ENCODE measurements at places on chromosomes 2 and 18. TPM values are rescaled to one million over a fixed set of nuclear protein-coding genes. Genes with fewer than 3 reads are reported as not detected.

- H3K36me3 ChIP-seq = no peaks in the 10 kb centered on the region
- no peak for DNase-seq
Observed at GRCh38 chr2:145110668-145111356, 590.9 kb upstream of the ZEB2 start.

DNA sequence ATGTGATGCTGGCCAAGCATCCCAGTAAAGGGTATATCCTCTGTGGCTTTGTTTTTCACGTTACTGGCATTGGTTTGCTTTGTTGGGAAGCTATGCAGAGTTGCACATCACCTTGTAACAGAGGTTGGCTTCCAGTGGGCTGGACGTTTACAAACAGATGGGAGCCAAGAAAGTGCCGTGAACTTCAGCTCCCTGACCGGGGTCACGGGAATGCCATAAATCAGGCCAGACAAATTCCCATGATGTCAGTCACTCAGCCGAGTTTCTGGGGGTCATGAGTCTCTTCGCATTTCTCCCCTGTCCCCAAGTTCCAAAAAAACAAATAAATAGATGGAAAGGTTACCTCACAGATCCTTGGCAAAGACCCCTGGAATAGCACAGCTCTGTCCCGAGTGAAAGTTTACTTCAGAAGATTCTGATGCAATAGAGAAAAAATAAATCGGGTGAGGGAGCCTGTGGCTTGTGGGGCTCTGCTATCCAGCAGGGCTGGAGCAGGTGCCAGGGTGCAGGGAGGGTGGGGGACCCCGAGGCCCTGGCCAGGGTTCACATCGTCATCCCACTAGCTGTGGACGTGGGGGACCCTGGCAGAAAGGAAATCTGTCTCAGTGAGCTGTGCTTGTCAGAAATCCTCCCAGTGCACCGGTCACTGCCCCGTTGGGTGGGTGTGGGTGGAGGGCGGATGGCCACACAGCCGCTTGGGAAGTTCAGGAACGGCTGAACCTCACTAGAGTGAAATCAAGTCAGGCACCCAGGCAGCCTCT is 27.8 kb downstream of the TWIST2 start:
- peaks cover 13% of the 10 kb centered on the region for H3K27me3 ChIP-seq
- H3K36me3 ChIP-seq = no peaks in the 10 kb centered on the region
- H3K4me3 ChIP-seq = no peak overlapping the region
- H3K4me1 ChIP-seq = no peaks in the 10 kb centered on the region
- DNase-seq = no peak

DNA sequence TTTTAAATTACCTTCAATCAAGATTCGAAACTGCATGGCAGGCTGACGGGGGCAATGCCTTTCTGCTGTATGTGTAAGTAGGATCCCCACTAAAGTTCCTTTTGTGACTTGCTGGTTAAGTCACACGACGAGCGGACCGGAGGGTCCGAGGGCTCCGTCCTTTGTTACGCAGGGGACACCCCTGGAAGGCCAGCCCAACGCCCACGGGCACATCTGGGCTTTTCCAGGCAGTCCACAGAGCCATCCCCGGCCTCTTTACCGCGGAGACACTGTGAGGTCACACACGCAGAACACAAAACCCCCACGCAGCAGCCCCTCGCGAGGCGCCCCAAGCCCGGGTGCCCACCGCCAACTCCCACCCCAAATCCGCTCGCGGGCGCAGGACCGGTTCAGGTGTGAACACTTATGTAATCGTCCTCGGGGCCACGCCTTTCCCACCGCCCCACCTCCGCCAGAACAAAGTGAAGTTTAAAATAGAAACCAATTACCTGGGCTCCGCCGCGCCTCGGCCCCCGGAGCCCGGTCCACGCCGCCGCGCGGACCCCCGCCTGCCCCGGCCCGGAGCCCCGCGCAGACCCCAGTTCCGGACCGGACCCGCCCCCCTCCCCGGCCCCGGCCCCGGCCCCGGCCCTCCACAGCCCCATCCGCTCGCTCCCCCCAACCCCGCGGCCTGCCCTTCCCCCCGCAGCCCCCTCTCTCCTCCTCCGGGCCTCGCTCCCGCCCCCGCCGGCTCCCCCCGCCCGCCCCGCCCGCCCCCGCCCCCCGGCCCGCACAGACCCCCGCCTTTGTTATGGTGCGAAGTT is 4.2 kb downstream of the ZNF516 start:
- H3K27me3 ChIP-seq = no peaks in the 10 kb centered on the region
- peak overlapping the region; percentile 95 for H3K27ac ChIP-seq
- peak; percentile 70 for DNase-seq
- H3K4me1 ChIP-seq = peaks cover 26% of the 10 kb centered on the region
- H3K4me3 ChIP-seq = peak overlapping the region; percentile 98

DNA sequence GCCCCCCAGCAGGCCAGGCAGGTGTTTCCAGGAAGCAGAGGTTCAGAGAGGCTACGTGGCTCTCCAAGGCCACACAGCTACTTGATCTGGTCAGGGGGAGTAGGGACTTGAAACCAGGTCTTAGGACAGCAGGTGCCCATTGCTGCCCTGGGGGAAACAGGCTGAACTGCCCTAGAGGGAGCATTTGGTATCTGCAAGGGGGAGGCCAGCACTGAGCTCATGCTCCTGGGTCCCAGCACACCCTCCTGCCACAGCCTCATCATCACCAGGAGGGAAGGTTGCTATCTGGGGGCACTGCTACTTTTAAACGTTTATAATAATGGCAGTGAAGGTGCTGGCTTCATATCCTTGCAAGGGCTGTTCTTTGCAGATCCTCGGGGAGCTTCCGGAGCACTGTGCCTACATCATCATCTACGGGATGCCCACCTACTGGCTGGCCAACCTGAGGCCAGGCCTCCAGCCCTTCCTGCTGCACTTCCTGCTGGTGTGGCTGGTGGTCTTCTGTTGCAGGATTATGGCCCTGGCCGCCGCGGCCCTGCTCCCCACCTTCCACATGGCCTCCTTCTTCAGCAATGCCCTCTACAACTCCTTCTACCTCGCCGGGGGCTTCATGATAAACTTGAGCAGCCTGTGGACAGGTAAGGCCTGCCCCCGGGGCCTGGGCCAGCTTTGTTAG is 36.1 kb downstream of the ABCG8 start:
- H3K27me3 ChIP-seq = peaks cover 67% of the 10 kb centered on the region
- H3K4me3 ChIP-seq = no peak overlapping the region
- H3K36me3 ChIP-seq = no peaks in the 10 kb centered on the region
- DNase-seq = no peak
- H3K27ac ChIP-seq = no peak overlapping the region

DNA sequence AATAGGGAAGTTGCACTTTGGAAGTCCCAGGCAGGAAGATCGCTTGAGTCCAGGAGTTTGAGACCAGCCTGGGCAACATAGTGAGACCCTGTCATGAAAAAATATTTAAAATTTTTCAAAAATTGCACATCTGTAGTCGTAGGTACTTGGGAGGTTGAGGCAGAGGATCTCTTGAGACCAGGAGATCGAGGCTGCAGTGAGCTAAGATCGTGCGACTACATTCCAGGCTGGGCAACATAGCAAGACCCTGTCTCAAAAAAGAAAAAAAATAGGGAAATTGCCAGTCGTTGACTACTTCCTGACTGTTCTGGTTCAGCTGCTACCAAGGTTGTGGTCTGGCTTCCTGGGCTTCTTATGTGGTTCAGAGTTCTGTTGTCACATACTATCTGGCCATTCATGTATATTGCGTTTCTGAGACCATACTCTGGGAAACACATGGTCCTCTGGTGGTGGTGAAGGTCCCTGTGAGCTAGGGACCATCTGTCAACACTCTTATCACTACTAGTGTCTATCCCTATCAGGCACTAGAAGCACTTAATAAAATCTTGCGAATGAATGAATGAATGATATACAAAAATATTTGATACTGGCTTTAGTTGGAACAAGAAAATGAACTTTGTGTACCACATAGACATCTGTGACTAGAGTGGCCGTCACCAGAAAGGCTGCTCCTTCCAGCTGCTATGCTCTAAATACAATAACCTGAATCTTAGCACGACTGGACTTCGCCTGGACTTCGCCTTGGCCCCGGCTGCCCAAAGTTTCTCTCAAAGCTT is 861 bp upstream of the KLHL23 start:
- DNase-seq = peak; percentile 19
- peaks cover 12% of the 10 kb centered on the region for H3K27me3 ChIP-seq
- peaks cover 13% of the 10 kb centered on the region for H3K4me1 ChIP-seq
- no peak overlapping the region for H3K27ac ChIP-seq
- H3K36me3 ChIP-seq = no peaks in the 10 kb centered on the region

- peaks cover 21% of the 10 kb centered on the region for H3K4me1 ChIP-seq
- no peak overlapping the region for H3K27ac ChIP-seq
- H3K27me3 ChIP-seq = no peaks in the 10 kb centered on the region
- H3K36me3 ChIP-seq = no peaks in the 10 kb centered on the region
Observed at GRCh38 chr2:42640261-42640660, 71.8 kb downstream of the MTA3 start.

DNA sequence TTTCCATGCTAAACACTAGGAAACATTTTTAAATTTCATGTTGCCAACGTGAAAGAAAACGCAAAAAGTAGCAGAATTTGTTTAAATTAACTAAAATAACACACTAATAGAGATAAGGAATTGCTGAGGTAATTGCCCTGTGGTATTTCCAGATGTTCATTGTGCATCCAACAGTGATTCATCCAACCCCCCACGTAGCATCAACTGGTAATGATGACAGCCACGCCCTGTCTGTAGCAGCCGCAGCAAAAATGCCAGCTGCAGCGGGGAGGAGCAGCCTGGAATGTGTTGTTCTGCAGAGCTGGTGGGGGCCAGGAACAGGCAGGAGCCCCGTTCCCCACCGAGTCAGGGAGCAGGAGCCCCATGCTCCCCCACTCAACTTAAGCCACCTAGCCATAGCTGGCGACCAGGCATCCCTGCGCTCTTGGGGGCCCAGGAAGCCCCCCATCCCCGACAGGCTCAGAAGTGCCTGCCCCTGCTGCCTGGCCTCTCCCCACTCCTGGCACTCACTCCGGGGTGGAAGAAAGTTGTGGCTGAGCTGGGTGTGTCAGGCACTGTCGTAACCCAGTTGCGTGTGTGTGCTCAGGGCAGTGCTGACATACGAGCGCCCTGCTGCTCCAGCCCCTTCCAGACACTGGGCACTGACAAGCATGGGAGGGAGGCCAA is 695.1 kb upstream of the ACVR2A start:
- H3K27me3 ChIP-seq = peaks cover 10% of the 10 kb centered on the region
- H3K4me1 ChIP-seq = no peaks in the 10 kb centered on the region
- no peak overlapping the region for H3K4me3 ChIP-seq
- H3K27ac ChIP-seq = no peak overlapping the region
- no peak for DNase-seq
- no peaks in the 10 kb centered on the region for H3K36me3 ChIP-seq

DNA sequence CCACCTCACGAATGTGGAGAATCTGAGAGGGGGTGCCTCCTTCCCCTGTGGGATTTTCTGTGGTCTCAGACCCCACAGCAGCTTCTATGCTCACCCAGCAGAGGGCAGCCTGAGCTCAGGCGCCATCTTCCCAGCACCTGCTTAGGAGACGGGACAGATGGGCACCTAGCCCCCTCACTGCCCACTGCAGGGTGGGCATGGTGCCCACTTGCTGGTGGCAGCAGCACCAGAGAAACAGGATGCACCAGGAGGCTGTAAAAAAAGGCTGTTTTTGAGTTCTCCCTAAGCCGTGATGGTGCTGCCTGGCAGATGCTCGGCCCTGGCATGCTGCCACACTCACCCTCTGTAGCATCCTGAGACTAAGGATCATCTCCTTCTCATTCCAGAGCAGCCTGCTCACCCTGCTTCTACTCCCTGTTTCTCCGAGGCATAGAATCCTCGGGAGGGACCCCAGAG is 19.1 kb upstream of the SLC20A1 start:
- H3K36me3 ChIP-seq = no peaks in the 10 kb centered on the region
- peak overlapping the region; percentile 66 for H3K4me3 ChIP-seq
- peak; percentile 57 for DNase-seq
- peaks cover 19% of the 10 kb centered on the region for H3K4me1 ChIP-seq

DNA sequence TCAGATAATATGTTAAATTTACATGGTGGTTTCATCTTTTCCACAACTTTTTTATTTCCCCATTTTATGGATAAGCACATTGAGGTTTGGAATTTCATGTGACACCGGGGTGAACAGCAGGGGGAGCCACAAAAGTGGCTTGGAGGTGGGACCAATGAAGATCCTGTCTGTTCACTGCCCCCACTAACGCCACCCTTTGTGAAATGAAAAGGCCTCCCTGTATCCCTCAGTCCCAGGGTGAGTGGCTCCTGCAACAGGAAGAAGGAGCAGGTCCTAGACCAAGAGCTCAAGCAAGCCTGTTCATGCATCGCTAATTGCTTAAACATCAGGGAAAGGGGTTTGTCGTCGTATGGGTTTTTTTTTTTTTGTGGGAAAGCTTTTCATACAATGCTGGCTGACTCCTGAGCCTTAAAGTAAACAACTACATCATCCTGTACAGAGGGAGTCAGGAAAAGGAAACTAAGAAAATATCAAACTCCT is 267.8 kb upstream of the EPAS1 start:
- H3K27me3 ChIP-seq = no peaks in the 10 kb centered on the region
- no peak overlapping the region for H3K27ac ChIP-seq
- H3K36me3 ChIP-seq = peaks cover 4% of the 10 kb centered on the region
- H3K4me1 ChIP-seq = no peaks in the 10 kb centered on the region
- no peak for DNase-seq
- H3K4me3 ChIP-seq = no peak overlapping the region

DNA sequence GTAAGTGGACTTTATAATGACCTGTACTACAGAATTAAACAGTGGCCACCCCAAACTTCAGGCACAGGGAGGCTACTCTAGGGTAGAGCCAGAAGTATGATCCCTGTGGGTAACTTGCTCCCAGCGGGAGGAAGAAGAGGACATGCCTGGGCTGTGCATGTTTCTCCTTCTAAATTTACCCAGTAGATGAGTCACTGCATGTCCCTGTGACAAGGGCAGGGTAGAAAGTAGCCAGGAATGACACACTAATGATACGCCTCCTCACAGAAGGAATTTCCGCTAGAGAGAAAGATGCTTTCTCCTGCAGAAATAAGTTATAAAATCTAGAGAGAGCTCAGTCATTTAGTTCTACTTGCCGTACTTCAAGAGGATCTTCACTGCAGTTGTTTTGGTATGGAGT is 7.5 kb downstream of the ACYP2 start:
- no peak for DNase-seq
- no peaks in the 10 kb centered on the region for H3K27me3 ChIP-seq
- peaks cover 15% of the 10 kb centered on the region for H3K36me3 ChIP-seq
- H3K4me3 ChIP-seq = no peak overlapping the region

- no peak overlapping the region for H3K4me3 ChIP-seq
- no peaks in the 10 kb centered on the region for H3K4me1 ChIP-seq
- H3K27ac ChIP-seq = no peak overlapping the region
- no peak for DNase-seq
- H3K36me3 ChIP-seq = no peaks in the 10 kb centered on the region
- peaks cover 8% of the 10 kb centered on the region for H3K27me3 ChIP-seq
Observed at GRCh38 chr2:142944264-142944663, 66.8 kb downstream of the KYNU start.

Gene KIDINS220
- 48.5 TPM for total RNA-seq

Gene PDCD1
- 0.23 TPM for total RNA-seq

Gene TUBA4B
- total RNA-seq = not detected

Gene EGR4
- total RNA-seq = not detected
